Karpas-422 (cell line): ENCODE measurements at places on chromosomes 5 and 9. TPM values are rescaled to one million over a fixed set of nuclear protein-coding genes. Genes with fewer than 3 reads are reported as not detected.

DNA sequence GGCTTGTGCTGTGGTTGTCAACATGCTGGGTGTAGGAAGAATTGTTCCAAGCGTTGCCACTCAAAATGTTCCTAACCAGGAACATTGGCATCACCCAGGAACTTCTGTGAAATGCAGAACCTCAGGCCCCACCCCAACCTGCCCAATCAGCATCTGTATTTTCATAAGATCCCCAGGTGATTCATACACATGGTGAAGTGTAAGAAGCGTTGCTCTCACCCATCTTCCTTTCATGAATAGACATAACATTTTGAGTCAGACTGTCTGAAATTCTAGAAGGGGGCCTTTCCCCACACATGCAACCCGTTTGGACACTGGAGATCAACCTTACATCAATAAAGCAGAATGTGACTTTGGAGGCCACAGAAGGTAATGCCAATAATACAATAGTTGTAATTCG lies 9.3 kb upstream of the AFAP1L1 start:
- H3K27ac ChIP-seq = no peak overlapping the region
- H3K4me1 ChIP-seq = peaks cover 59% of the 10 kb centered on the region
- no peaks in the 10 kb centered on the region for H3K36me3 ChIP-seq

DNA sequence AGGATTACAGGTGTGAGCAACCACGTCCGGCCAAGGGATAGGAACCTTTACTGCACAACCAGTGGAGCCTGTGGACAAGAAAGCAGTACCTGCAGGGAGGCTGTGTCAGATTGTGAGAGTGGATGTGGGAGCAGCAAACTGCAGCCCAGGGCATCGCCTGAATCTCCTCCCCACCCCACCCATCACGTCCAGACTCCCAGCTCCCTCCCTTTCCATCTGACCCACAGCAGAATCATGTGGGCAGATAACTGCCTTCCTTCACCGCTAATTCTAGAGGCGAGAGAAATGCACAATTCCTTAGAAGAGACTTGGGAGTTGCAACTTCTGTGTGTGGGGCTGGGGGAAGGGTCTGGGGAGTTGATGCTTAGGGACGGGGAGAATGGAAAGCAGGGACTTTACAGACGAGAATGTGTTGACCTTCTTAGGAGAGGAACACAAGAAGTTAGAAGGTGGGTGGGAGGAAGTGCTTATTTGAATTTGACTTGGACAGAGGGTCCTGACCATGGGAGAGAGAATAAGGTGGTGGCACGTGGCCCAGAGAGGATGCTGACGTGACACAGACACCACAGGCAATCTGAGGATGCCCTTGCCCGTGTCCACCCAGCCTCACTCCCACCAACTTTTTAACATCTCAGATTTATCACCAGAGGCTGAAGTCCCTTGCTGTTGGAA lies 4.5 kb upstream of the LCP2 start:
- H3K27me3 ChIP-seq = no peaks in the 10 kb centered on the region
- H3K27ac ChIP-seq = no peak overlapping the region
- peaks cover 35% of the 10 kb centered on the region for H3K4me1 ChIP-seq
- H3K4me3 ChIP-seq = no peak overlapping the region

DNA sequence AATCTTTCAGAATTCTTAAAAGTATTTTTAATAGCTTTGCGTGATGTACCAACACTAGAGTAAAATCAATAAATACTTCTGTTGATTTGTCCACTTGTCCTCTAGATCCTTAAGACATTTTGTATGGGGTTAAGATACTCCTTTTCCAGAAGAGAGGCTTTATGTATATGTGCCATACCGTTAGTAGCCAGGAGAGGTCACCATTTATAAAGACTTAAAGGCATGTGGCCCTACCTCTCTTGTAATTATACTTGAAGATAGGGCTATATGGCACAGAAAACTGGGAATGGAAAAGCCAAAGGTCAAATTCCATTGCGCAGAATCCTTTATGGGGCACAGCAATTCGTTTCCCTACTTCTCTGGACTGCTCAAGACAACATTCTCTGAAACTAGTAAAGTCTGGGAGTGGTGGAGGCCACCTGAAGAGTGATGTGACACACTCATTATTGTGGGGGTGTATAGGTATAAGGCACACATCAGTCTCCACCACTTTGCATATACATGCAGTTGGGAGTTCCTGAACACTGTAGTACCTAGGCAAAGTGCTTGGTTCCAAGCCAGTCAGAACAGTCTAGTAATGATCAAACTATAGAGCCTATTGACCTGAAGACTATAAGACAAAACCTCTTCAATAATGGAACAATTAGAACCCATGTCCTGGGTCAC lies 140.1 kb upstream of the FBXL17 start:
- no peaks in the 10 kb centered on the region for H3K36me3 ChIP-seq
- DNase-seq = peak; percentile 84
- no peak overlapping the region for H3K27ac ChIP-seq
- H3K4me1 ChIP-seq = peaks cover 24% of the 10 kb centered on the region
- H3K4me3 ChIP-seq = no peak overlapping the region

- H3K4me1 ChIP-seq = peaks cover 63% of the 10 kb centered on the region
- no peak for DNase-seq
- no peaks in the 10 kb centered on the region for H3K36me3 ChIP-seq
- H3K27me3 ChIP-seq = no peaks in the 10 kb centered on the region
Observed at GRCh38 chr9:120937127-120937526, 10.5 kb upstream of the TRAF1 start.

DNA sequence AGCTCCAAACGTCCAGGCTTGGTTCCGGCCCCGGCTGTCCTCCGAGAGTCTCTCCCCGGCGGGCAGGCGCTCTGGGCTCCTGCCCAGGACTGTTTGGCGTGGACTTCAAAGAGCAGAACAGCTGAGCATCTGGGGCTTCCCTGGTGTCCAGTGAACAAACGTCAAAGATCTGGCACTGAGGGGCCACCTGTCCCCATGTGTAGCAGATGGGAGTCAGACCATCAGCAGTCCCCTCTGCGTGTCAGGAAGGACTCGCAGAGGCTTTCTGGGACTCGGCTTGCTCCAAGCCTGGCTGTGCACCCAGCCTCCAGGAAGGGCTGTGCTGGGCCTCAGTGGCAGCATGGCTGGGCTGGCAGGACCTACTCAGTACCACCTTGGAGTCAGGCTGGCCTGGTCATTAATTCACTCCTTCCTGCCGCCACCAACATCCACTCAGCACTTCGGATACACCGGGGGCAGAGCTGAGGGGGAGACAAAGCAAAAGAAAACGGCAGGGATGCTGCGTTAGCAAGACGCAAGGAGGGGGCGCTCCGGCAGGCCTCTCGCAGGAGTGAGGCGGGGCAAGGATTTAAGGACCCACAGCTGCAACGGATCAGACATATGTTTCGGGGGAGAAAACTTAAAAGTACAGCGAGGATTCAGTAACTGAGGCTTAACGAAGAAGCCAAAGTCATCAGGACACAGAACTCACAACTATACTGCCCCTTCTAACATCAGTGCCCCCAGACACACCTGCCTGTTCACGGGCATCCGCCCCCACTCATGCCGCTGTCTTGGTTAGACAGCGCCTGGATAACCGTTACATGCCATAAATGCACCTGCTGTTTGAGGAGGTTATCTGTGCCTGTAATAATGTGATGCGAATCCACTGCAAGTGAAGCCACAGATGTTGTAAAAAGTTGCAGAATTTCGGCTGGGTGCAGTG lies 164.5 kb upstream of the PHYKPL start:
- H3K36me3 ChIP-seq = no peaks in the 10 kb centered on the region
- no peaks in the 10 kb centered on the region for H3K27me3 ChIP-seq
- no peak for DNase-seq
- H3K4me3 ChIP-seq = no peak overlapping the region
- H3K27ac ChIP-seq = no peak overlapping the region

DNA sequence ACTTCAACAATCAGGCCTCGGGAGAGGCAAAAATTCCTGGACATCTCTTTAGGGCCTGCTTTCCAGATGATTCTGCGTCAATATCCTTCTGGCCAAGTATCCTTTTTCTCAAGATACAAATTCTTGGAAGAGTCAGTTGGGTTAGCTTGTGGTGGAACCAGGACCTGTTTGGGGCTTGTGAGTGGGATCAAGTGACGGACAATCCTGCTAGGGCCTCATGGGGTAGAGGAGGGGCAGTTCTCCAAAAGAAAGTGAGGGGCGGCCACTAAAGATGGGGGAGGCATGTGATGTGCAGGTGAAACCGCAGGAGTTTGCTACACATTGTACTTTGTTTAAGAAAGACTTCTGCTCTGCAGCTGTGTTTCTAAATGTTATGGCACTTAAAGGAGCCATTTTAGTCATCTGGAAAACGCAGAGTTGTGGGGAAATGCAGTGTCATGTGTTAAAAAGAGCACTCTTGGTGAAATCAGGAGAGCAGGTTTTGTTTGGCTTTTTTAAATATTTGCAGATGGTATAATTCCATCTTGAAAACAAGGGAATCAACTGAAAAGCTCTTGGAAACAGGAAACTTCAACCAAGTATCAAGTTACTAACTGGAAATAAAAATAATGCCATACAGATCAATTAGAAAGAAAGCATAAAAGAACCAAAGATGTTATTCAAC lies 27.4 kb upstream of the GSN start:
- H3K36me3 ChIP-seq = 0 out of 2 replicates have a peak, but pooled peaks cover 6% of the 10 kb centered on the region
- H3K4me3 ChIP-seq = no peak overlapping the region
- H3K27ac ChIP-seq = no peak overlapping the region

RFESD gene
- total RNA-seq = 6.2 and 6.8 TPM in 2 replicates

DNA sequence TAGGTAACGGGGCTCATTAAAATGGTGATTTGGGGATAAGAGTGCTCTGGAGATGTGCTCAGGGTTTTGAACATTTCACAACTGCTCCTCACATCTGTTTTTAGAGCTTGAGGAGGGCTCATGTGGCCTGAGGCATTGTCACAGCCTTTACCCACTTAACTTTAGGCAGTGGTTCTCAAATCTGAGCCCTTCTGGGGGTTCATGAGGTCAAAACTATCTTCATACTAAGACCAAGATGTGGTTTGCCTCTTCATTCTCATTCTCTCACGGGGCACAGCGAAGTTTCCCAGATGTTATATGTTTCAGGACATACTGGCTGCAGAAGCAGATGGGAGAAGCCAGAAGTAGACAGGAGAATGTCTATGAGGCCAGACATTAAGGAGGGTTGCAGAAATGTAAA lies 38.4 kb downstream of the STXBP1 start:
- H3K4me1 ChIP-seq = no peaks in the 10 kb centered on the region
- H3K4me3 ChIP-seq = no peak overlapping the region
- H3K27me3 ChIP-seq = no peaks in the 10 kb centered on the region
- H3K27ac ChIP-seq = no peak overlapping the region

- H3K4me1 ChIP-seq = no peaks in the 10 kb centered on the region
- no peak for DNase-seq
- H3K36me3 ChIP-seq = no peaks in the 10 kb centered on the region
- no peak overlapping the region for H3K4me3 ChIP-seq
- no peaks in the 10 kb centered on the region for H3K27me3 ChIP-seq
Observed at GRCh38 chr9:9719373-9720112, 893.3 kb downstream of the PTPRD start.

SPOCK1 gene
- total RNA-seq = 0.54 and 1.0 TPM in 2 replicates

GRCh38 chr5:72402959-72403628 lies 82.9 kb downstream of the PTCD2 start:
- H3K4me3 ChIP-seq = no peak overlapping the region
- peak; percentile 44 for DNase-seq
- no peak overlapping the region for H3K27ac ChIP-seq
- no peaks in the 10 kb centered on the region; the same call in 1 of the 2 replicates for H3K36me3 ChIP-seq
- H3K4me1 ChIP-seq = no peaks in the 10 kb centered on the region

DNA sequence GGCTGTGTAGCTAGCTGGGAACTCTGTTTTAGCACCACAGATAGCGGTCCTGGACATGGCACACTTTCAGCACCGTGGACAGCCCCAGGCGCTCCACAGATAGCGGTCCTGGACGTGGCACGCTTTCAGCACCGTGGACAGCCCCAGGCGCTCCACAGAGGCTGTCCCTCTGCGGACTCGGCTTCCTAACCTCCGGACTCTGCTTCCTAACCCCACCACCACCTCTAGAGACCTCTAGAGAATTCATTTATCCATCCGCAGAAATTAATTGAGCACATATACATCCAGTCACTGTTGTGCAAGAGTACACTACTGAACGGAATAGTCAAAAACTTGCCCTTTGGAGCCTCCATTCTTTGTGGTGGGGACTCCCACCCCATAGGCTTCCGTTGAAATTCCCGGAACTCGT lies 27.4 kb downstream of the UNC5A start:
- no peaks in the 10 kb centered on the region for H3K36me3 ChIP-seq
- no peaks in the 10 kb centered on the region for H3K27me3 ChIP-seq
- H3K4me1 ChIP-seq = no peaks in the 10 kb centered on the region
- H3K27ac ChIP-seq = no peak overlapping the region
- DNase-seq = peak; percentile 83
- H3K4me3 ChIP-seq = no peak overlapping the region

CCNI2 gene
- 0.15 TPM in 1 of 2 replicates, not detected in the other for total RNA-seq

- peaks cover 10% of the 10 kb centered on the region for H3K4me1 ChIP-seq
- no peaks in the 10 kb centered on the region for H3K27me3 ChIP-seq
- peak; percentile 53 for DNase-seq
- H3K4me3 ChIP-seq = no peak overlapping the region
Observed at GRCh38 chr5:118506217-118506852, 482.0 kb downstream of the DTWD2 start.

DNA sequence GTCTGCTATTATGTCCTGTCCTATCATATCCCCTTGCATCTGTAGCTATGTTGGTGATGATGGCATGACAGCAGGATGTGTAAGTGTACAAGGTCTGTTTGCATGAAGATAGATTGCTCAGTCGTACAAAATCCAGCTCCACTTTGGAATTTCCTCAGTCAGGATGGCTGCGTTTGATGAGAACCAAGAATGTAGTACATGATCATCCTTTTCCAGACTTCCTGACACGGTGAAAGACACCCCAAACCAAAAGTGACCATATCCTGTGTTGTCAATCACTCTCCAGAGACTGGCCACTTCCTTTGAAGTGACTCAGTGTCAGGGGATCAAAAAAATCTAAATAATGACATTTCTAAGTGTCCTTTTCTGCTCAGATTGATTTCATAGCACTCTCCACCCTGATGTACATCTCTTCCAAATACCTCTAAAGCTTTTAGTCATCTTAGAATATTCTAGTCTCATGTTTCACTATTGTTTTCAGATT lies 213.4 kb downstream of the PLK2 start:
- H3K4me1 ChIP-seq = no peaks in the 10 kb centered on the region
- H3K27ac ChIP-seq = no peak overlapping the region
- H3K4me3 ChIP-seq = no peak overlapping the region
- DNase-seq = no peak
- no peaks in the 10 kb centered on the region for H3K27me3 ChIP-seq

DNA sequence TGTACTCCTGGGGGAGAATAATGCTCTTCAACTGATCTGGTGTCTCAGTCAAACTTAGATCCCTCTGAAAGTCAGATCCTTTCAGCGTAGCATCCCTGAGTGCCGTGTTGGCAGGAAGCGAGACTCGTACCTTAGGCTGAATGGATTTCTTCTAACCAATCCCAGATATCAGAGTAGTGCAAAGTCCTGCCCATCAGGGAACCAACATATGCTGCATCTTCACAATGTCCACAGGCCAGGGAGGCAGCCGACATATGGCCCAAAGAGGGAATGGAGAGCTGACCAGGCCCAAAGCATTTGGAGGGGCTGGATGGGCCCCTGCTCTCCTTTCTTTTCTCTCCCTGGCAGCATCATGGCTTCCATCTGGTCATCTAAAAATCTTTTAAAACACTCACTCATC lies 497.0 kb upstream of the DAP start:
- no peaks in the 10 kb centered on the region for H3K36me3 ChIP-seq
- no peak for DNase-seq
- H3K4me3 ChIP-seq = no peak overlapping the region

GRCh38 chr9:111646417-111646816 lies 15.0 kb upstream of the GNG10 start:
- DNase-seq = no peak
- no peak overlapping the region for H3K4me3 ChIP-seq
- H3K36me3 ChIP-seq = peaks cover 44% of the 10 kb centered on the region
- H3K27ac ChIP-seq = no peak overlapping the region
- no peaks in the 10 kb centered on the region for H3K4me1 ChIP-seq
- no peaks in the 10 kb centered on the region for H3K27me3 ChIP-seq
